ENCODE measurements at places on chromosomes 3 and 15. TPM values are rescaled to one million over a fixed set of nuclear protein-coding genes. Genes with fewer than 3 reads are reported as not detected.

Gene CD86
- not detected for total RNA-seq

Gene CPN2
- total RNA-seq = 0.14 TPM

Gene C2CD4A
- 0.50 TPM for total RNA-seq

Gene FAM3D
- total RNA-seq = 0.50 TPM

Gene NRROS
- 1.2 TPM for total RNA-seq

Gene PPP1R2
- 40.9 TPM for total RNA-seq

Gene SLC22A14
- 1.1 TPM for total RNA-seq

Gene COL6A5
- 0.12 TPM for total RNA-seq

Gene ATP10A
- 0.11 TPM for total RNA-seq

Gene GLDN
- 0.20 TPM for total RNA-seq

Gene CLASP2
- total RNA-seq = 78.2 TPM

Gene SLC6A11
- total RNA-seq = 0.32 TPM

Gene OXTR
- 1.5 TPM for total RNA-seq

Gene WDR93
- 2.6 TPM for total RNA-seq

Gene SNX33
- total RNA-seq = 3.5 TPM

Gene ACKR4
- total RNA-seq = 4.6 TPM

Gene IL5RA
- 0.31 TPM for total RNA-seq

Gene SLITRK3
- 0.66 TPM for total RNA-seq

Gene RPL39L
- 2.3 TPM for total RNA-seq

Gene XCR1
- total RNA-seq = not detected

Gene CSPG5
- 12.7 TPM for total RNA-seq

Gene GUCA1C
- not detected for total RNA-seq
